NCI-H2081 treated with DMSO at 0.1 percent for 48 hours (cell line): ENCODE measurements at places on chromosomes 1 and 21.

- DNase-seq: no peak
Measured at GRCh38 chr1:38565020-38565491, 294.5 kb downstream of the RRAGC start.

DNA sequence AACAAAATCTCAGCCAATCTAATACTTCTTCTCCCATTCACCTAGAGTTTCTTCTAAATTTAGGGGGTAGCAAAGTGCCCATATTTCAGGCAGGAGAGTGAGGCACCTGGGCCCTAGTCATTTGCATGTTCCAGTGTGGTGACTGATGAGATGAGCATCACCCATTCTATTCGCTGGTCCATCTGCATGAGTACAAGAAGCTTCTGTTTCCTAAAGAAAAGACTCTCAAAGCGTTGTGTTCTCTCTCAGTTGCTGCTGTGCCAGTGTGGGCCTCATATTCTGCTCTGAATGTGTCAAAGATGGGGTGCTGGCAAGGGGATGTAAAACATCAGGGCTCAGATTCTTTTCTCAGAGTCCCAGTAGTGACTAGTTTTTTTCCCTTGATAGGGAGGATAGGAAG, 16.1 kb upstream of the DPYD start:
- no peak for DNase-seq

GRCh38 chr1:10935246-10935645, 77.2 kb upstream of the TARDBP start:
- DNase-seq: no peak

DNA sequence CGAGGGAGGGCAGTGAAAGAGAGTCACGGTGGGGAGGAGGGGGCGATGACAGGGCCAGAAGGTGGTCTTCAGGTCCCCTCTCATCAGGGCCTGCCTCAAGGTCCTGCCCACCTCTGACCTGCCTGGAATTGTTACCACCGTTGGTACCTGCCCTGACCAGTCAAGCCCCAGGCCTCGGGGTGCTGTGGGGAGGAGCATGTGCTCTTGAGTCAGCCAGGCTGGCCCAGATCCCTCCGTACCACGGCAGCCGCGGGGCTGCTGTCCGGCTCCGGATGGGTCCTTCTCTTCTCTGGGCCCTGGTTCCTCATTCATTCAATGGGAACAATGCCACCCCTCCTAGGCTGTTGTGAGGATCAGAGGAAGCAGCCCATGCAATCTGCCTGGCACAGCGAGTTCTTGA, 22.0 kb downstream of the SERINC2 start:
- DNase-seq: no peak
